Kidney tubule cell (primary cell): ENCODE measurements at places on chromosomes 7 and 10.
A peak's percentile ranks its signal among the peaks of the same experiment; 100 is the strongest.

DNA sequence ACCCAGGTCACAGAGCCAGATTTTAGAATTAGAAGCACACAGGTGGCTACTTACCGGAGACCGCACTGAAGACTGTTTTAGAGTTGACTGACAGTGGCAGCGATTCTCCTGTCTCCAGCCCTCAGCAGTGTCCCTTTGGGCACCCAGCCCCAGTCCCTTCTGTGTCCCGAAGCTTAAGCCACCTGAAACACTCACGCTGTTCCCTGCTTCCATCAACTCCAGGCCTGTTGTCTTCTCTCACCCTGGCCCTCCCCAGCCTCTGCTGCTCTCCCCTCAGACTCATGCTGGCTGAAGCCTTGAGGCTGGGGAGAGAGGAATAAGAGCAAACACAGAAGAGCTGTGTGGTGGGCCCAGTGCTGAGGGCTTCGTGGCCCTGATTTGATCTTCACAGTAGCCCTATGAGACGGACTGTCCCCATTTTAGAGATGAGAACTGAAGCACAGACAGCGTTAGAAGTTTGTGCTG, 10.6 kb downstream of the SAP25 start:
- no peak for DNase-seq

DNA sequence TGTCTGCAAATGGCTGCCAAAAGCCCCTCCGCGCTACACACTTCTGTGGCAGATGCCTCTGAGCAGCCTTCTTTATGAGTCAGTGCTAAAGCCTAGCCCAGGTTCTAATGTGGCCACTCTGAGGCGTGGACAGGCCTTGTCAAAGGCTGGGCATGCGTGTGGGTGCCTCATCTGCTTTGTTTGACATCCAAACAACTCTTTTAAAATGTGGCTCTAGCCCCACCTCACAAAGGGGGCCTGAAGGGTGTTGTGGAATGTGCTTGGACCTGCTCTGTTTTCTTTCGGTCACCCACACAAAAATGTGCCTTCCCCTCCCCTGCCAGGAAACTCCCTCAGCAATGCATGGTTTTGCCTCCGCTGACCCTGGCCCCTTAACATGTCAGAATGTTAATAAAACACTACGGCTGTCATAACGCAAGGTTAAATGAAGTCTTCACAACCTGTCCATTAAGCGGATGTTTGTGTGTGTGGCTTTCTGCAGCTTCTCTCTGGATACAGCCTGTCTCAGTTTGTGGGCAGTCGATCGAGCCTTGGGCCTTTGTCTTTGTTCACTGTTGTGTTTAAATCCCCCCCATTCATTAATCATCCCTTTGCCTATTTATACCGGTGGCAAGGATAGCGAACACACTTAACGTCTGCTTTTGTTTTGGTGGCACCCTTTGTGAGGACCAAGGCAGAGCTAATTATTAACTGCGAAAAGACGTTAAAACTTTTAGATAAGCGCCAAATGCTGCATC, 718.9 kb downstream of the LRMDA start:
- DNase-seq = peak; percentile 92

GRCh38 chr7:4996696-4997222, 37.8 kb upstream of the MMD2 start:
- no peak for DNase-seq

DNA sequence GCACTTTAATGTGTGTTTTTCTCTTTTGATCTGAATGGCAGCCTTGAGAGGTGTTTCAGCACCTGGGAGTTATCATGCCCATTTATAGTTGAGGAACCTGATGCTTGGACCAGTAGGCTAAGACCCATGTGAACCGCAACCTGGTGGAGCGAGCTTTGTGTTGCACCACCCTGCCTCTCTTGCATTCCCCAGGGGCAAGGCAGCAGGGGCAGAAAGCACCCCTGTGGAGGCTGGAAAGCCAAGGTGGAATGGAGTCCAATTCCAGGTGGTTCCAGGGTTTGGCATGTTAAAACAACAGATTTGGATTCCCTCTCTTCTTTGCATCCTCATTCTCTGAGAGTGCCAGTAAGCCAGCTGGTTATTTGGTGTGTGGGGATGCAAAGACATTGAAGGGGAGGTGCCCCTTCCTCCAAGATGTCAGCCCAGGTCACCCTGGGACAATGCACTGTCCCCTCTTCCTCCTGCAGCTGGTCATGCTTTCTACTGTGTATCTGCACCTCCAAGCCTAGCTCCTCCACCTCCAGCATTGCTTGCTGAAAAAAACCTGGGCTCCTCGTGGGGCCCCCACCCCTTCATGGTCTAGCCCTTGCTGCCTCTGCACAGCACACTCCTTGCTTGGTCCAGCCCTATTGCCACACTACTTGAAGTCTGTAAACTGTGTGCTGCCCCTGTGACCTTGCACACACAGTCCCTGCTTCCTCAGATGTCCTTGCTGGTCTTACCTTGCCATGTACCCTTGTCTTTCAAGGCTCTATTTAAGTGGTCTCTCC, 5.6 kb upstream of the CDH23 start:
- no peak for DNase-seq

GRCh38 chr7:120941856-120942255, 8.7 kb upstream of the ING3 start:
- DNase-seq = no peak

DNA sequence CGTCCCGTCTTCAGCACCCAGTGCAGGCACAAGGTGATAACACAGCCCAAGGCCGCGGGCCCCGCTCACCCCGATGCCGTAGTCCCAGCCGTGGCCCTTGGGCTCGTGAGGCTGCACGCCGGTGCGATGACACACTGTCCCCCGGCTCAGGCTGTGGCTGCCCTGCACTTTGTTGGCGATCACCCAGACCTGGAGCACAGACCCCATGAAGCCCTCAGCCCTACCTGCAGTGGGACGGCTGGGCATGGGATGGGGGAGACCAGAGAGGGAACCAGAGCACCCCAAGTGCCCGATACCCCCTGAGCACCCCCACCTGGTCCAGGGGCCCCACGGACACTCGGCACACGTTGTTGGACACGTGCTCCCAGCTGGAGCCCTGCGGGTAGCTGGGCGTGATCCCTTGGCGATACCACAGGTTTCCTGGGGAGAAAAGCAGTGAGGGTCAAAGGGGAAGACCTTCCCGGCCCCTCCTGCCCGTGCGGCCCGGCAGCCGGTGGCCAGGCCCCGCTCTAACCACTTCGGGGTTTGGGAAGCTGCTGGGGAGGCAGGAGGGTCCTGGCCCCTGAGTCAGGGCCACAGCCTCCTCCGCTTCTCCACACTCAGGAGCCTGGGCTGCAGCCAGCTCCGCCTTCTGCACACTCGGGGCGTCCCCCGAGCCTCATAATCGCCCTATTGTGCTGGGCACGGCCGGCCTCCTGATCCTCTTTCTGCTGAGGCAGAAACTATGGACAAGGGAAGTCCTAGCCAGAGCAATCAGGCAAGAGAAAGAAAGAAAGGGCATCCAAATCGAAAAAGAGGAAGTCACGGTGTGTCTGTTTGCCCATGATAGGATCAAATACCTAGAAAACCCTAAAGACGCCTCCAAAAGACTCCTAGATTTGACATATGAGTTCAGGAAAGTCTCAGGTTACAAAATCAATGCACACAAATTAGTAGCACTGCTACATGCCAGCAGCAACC, 6.7 kb downstream of the BHLHA15 start:
- DNase-seq = no peak

- DNase-seq = no peak
Observed at GRCh38 chr10:94035982-94036765, 42.4 kb downstream of the PLCE1 start.

GRCh38 chr7:117386110-117386706, 41.1 kb downstream of the ASZ1 start:
- DNase-seq = no peak

DNA sequence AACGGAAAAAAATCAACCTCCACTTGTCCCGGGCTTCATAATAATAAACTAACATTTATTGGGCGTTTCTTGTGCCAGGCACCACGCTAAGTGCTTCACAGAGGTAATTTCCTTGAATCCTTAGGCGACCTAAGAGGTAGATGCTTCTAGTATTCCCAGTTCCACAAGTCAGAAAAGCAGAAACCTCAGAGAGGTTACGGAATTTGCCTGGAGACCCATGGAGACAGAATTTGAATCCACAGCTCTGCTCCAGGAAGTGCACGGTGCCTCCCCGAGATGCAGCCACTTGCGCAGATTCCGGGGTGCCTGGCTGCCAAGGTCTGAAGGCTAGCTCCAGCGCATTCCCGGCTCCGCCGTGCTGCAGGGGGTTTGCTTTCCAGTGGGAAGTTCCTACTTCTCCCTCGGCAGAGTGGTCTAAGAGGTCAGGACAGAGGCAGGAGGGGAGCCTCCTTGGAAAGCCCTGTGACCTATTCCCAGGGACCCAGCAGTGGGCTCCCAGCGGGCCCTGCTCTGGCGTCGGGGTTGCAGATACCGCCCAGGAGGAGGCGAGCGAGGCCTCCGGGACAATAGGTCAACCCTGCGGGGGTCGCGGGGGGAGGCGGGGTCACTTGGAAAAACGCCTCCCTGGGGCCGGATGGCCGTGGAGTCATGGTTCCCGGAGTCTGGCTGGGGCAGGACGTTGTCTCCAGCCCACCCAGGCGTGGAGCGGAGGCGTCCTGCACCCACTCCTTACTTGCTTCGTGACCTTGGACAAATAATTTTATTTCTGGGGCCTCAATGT, 10.1 kb upstream of the NKX2-3 start:
- no peak for DNase-seq

DNA sequence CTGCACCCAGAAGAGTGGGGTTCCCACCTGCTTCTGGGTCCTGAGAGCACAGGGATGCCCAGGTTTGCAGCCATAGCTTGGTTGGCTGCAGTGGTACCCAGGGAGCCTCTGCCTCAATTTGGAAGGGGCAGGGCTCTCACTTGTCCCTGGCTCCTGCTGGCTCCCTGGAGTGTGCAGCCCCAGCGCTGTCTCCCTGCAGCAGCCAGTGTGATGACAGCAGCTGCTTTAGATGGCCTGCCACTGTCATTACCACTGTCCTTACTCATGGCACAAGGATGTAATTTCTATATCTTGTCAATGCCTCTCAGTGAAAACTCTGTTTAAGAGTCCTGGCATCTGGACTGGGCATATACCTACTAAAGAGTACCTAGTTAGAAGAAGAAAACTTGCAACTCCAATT, 250.9 kb downstream of the KIF20B start:
- no peak for DNase-seq

DNA sequence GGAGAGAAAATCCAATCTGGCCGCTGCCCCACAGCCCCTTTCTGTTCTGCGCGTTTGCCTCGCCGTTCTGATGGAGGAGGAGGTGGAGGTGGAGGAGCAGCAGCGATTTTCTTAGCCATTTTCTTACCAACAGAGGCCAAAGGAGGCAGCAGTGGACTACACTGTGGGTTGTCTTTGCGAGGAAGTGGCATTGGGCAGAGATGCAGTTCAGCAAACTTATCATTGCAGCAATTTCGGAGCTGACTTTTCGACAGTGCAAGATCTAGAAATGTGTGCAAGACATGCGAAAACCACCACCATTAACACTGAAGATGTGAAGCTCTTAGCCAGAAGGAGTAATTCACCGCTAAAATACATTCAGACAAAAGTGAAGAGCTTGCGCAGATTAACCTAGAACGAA, 1.9 kb upstream of the ARL4A start:
- DNase-seq = peak; percentile 59

DNA sequence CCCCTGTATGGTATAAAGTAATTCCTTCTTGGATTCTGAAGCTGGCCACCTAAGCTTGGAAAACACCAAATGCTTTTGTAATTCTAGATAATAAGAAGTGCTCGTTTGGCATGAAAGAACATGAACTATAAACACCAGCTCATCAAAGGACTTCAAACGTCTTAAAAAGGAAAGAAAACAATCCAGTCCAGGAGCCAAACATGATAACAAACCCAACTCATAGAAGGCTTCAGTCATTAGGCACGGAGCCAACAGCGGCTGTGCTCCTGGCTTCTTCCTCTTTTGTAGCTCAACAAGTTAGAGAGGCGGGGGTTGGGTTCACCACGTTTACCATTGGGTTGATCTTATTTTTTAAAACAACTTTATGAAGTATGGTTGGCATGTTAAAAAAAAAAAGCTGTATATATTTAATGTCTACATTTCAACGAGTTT, 56.4 kb upstream of the ECHDC3 start:
- DNase-seq = peak; percentile 58

DNA sequence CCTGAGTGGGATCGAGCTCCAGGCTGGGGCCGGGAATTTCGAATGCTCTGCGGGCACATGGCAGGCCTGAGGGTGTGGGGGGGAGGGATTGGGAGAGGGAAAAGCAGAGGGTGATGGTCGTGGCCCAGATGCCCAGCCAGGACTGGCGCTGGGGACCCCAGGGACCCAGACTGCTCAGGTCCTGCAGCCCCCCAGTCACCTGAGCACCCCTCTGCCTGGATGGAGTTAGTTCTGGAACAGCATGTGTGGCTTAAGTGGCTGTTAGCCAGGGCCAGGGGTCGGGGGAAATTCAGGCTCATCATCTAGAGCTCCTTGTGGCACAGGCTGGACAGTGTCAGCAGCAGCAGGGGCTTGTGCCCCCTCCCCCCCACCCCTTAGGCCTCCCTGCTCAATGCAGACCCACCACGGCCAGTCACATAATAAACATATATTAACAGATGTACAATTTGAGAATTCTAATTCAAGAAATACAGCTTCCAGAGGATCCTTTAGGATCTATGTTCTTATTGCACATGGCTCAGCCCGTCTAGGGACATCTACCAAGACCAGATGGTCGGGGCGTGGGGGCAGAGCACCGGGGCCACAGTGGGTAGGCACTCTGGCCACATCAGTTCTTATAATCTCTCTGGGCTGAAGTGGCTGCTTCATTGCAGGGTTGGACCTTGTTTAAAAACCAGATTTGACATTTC, 22.2 kb downstream of the DNAJB12 start:
- no peak for DNase-seq

DNA sequence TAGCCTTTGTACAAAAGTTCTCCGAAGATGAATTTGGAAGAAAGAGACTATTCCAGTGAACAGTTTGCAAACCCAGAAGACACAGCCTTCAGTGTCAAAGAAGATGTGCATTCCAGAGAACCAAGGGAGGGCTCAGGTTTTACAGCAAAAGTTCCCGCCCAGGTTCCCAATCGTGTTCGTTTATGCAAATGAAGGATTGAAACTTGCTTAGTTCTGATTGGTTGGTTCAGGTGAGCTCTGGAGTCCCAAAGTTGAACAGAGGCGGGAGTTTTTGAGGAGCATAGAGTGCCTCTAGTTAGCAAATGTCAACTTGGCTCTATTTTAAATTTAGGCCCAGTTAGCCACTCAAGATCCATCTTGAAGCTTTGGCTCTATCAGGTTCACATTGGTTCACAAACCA, 51.3 kb downstream of the TMEM270 start:
- no peak for DNase-seq

DNA sequence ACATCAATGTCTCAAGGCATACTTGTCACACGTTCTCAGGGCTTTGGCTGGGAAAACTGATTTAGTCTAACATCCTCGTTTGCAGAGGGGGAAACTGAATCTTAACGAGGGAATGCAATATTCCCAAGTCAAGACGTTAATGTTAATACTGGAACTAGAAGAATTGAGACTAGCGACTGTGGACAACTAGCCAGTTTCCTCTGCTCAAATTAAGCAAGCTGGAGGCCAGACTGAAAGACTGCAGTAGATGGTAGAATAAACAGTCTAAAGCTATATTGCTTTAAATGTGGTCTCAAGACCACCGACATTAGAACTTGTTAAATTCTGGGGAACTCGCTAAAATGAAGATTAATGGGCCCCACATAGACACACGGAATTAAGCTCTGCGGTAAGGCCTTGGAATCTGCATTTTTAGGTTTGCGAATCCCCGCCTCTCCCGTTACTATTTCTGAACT, 639 bp upstream of the TFAM start:
- DNase-seq = no peak

- peak; percentile 63 for DNase-seq
Observed at GRCh38 chr10:25758041-25758457, 176.0 kb upstream of the MYO3A start.

- peak; percentile 76 for DNase-seq
Observed at GRCh38 chr10:68261132-68261856, 29.4 kb upstream of the ATOH7 start.
